ENCODE measurements at places on chromosomes 6 and 20.

GRCh38 chr20:44526129-44526528 lies 4.3 kb upstream of the SERINC3 start:
- no peak for DNase-seq

GRCh38 chr6:34350137-34350933 lies 42.1 kb downstream of the NUDT3 start:
- DNase-seq = no peak

GRCh38 chr6:35026434-35027222 lies 114.5 kb downstream of the TCP11 start:
- no peak for DNase-seq

GRCh38 chr20:23082846-23083552 lies 3.1 kb downstream of the CD93 start:
- DNase-seq = no peak

GRCh38 chr6:109527989-109528388 lies 45.0 kb upstream of the ZBTB24 start:
- no peak for DNase-seq

- DNase-seq = no peak
These were observed 181.3 kb downstream of the NFATC2 start for GRCh38 chr20:51361258-51361657.

- no peak for DNase-seq
These were observed 63.0 kb upstream of the RIN2 start for GRCh38 chr20:19695081-19695480.

DNA sequence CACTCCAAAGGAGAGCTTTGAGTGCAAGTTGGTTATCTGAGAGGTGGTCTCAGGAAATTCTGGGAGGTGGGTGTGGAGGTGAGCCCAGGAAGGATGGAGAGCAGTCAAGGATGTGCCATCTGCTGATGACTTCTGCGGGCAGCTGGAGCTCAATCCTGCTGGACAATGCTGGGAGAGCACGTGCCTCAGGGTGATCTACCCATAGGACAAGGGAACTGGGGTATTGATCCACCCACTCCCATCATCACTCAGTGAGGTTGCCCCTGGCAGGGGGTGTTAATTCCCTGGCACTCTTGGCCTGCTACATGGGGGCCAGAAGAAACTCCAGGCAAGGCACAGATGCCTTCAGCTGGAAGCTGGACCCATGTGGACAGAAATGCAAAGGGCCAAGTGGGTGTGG lies 7.1 kb upstream of the ZBP1 start:
- DNase-seq = no peak

DNA sequence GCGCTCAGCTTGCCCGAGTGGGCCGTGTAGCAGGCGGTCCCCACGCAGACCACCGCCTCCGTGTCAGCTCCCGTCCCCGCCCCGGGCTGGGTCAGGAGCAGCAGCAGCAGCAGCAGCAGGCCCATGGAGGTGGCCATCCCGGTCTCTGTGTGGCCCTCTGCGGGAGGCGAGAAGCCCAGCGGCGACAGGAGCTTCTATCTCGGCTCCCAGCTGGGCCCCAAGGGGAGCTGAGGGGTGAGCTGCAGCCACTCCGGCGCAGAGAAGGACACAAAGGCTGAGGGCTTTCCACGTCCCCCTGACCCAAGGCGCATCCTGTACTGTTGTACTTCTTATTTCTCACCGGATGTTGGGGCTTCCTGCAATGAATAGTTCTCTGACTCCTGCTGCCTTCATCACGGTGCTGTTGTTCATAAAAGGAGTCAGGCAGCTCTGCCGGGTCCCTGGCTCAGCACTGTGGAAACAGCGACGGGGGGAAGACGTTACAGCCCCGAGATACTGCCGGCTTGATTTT lies at the start of gene CD93:
TSS of gene CD93 (minus strand) at position 269 of the 511 bp plus-strand sequence. CDS start at position 137, 132 bp downstream.
- no peak for DNase-seq

GRCh38 chr6:36936824-36937223 lies 17.7 kb upstream of the PI16 start:
- DNase-seq = no peak

GRCh38 chr20:53580376-53581111 lies 13.1 kb downstream of the ZNF217 start:
- no peak for DNase-seq

- no peak for DNase-seq
These were observed 41.5 kb downstream of the FHL5 start for GRCh38 chr6:96604420-96604819.
